CD4-positive, CD25-positive, alpha-beta regulatory T cell (primary cell): ENCODE measurements at places on chromosomes 5 and 9. TPM values are rescaled to one million over a fixed set of nuclear protein-coding genes. Genes with fewer than 3 reads are reported as not detected.

The EQTN gene
- not detected for total RNA-seq

The SLCO6A1 gene
- total RNA-seq = not detected

DNA sequence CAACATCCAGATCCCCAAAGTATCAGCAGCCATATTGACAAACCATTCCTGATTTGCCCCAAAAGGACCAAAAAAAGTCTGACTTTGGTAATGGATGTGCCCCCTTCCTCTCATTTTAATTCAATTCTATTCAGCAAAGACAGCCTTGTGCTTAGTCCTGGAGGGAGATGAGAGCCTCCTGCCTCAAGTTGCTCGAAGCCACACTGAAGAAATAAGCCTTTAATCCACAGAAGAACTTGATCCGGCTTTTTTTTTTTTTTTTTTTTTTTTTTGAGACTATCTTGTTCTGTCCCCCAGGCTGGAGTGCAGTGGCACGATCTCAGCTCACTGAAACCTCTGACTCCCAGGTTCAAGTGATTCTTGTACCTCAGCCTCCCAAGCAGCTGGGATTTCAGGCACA lies 8.4 kb upstream of the PAX5 start:
- no peak overlapping the region for H3K27ac ChIP-seq
- peaks cover 44% of the 10 kb centered on the region for H3K27me3 ChIP-seq

DNA sequence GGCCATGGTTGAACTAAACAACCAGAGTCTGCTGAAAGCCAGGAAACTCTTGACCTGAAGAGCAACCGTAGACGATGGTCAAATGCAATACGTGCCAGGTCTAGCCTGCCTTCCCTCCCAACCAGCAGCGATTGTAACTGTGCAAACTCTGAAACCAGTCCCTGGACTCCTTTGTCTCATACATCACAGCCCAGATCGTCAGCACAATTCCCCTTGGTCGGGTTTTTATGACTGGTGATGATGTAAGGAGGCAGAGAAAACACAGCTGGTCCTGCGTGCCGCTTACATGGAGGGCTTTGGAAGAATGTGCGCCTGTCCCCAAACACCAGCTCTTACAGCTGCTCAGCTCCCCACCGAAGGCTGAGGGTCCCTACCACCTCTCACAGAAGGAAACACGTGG lies 24.6 kb downstream of the SMIM23 start:
- no peak for DNase-seq
- peaks cover 8% of the 10 kb centered on the region for H3K27me3 ChIP-seq
- no peak overlapping the region for H3K4me3 ChIP-seq
- no peaks in the 10 kb centered on the region for H3K36me3 ChIP-seq
- H3K4me1 ChIP-seq = no peaks in the 10 kb centered on the region

- no peaks in the 10 kb centered on the region for H3K4me1 ChIP-seq
- no peak overlapping the region for H3K27ac ChIP-seq
- no peaks in the 10 kb centered on the region for H3K27me3 ChIP-seq
- no peak for DNase-seq
Observed at GRCh38 chr9:80875947-80876346, 813.4 kb downstream of the TLE1 start.

- H3K27ac ChIP-seq = no peak overlapping the region
- no peaks in the 10 kb centered on the region for H3K27me3 ChIP-seq
- no peaks in the 10 kb centered on the region for H3K4me1 ChIP-seq
- H3K36me3 ChIP-seq = peaks cover 34% of the 10 kb centered on the region
Observed at GRCh38 chr5:173163219-173163618, 18.9 kb downstream of the BNIP1 start.
